Tracheal epithelial cell (primary cell): ENCODE measurements at places on chromosomes 6 and 20. TPM values are rescaled to one million over a fixed set of nuclear protein-coding genes. Genes with fewer than 3 reads are reported as not detected.

Gene GINS1
- total RNA-seq: 1.7 and 6.0 TPM in 2 replicates

Gene CRYBG1
- 46.5 and 81.6 TPM in 2 replicates for total RNA-seq

Gene AKAP7
- 0.85 and 2.2 TPM in 2 replicates for total RNA-seq

Gene AFG1L
- total RNA-seq: 4.5 and 5.5 TPM in 2 replicates

Gene CD109
- 48.9 and 95.9 TPM in 2 replicates for total RNA-seq

Gene BMP6
- 1.1 and 2.2 TPM in 2 replicates for total RNA-seq

Gene SSTR4
- total RNA-seq: not detected in 2 replicates
